Peyer's patch (tissue), 4 donors: ENCODE measurements at places on chromosomes 5 and 9.
A peak's percentile ranks its signal among the peaks of the same experiment; 100 is the strongest.

- DNase-seq, result no peak
These were observed 284.4 kb downstream of the PIK3R1 start for GRCh38 chr5:68499987-68500386.

- DNase-seq, result no peak
These were observed 73.4 kb upstream of the NR4A3 start for GRCh38 chr9:99748266-99748665.

DNA sequence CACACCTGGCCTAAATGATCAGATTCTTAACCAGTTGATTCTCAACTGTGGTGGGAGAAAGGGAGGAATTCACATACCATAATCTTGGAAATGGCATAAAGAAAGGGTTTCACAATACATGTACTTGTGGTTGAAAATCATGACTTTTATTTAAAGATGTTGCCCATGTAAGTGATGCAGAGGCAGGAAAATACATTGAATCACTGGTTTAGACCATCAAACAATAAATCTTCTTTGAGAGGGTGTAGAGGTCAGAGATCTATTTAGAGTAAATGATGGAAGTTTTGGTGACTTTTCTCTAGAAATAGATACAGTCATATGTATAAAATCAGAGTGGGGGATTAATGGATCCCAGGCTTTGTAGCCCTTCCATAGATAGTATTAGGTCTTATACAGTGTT lies 15.4 kb downstream of the NDUFS4 start:
- DNase-seq, result no peak

DNA sequence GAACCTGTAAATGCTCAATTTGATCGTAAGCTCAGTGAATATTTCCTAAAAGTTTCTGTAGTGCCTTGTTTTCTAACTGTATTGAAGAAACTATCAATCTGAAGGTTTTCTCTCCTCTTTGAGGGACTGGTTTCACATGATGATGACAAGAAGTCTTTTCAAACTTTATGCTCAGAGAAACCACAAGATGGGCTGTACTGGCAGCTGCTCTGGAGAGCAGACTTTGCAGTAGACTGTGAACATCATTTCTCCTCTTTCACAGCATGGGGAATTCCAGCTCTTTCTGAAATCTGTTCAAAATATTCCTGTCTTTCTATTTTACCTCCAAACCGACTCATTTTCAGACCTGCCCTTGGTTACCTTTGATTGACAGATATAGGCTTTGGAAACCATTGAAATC lies 194.4 kb downstream of the IZUMO3 start:
- no peak for DNase-seq

GRCh38 chr5:173915310-173916014 lies 27.3 kb downstream of the CPEB4 start:
- DNase-seq, result no peak

- DNase-seq, result no peak
These were observed 47.5 kb downstream of the NEURL1B start for GRCh38 chr5:172688349-172689217.

DNA sequence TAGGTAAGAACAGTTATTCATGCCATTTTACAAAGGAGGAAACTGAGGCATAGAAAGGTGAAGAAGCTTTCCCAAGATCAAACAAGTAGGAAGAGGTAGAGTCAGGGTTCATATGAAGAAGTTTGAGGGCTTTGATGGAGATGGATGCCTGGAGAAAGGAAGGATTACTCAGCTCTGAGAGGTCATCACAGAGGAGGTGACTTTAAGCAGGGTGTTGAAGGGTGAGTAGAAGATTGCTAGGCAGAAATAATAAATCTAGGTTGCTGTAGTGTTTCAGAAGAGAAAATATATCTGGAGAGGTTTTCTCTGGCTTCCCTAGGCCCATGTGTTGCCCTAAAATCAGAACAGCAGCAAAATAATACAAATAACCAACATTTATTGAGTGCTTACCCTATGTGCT lies 196.3 kb downstream of the PALM2AKAP2 start:
- no peak for DNase-seq

GRCh38 chr9:123320814-123321213 lies 35.2 kb upstream of the CRB2 start:
- no peak for DNase-seq

DNA sequence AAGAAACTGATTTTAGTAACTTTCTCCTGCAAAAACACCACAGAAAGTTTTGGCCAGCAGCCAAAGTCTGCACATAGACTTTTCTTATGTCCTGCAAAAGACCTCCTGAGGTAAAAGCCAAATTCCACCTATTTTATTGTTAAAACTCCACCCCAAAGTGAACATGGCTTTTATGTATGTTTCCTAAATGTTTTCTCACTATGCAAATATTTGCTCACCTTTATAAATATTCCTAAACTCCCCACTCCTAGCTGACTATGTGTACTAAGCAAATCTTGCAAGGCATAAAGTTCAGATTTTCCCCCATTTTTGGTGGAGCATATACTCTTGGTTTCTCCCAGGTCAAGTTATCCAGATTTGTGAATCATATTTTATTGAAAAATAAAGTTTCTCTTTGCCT lies 446.2 kb downstream of the DNAH5 start:
- no peak for DNase-seq

GRCh38 chr9:136951541-136952320 lies at the start of gene LCN12:
Gene LCN12, plus strand, starts transcription at chr9:136952273. Its CDS starts 55 bp downstream, at chr9:136952328.
- DNase-seq, result no peak

DNA sequence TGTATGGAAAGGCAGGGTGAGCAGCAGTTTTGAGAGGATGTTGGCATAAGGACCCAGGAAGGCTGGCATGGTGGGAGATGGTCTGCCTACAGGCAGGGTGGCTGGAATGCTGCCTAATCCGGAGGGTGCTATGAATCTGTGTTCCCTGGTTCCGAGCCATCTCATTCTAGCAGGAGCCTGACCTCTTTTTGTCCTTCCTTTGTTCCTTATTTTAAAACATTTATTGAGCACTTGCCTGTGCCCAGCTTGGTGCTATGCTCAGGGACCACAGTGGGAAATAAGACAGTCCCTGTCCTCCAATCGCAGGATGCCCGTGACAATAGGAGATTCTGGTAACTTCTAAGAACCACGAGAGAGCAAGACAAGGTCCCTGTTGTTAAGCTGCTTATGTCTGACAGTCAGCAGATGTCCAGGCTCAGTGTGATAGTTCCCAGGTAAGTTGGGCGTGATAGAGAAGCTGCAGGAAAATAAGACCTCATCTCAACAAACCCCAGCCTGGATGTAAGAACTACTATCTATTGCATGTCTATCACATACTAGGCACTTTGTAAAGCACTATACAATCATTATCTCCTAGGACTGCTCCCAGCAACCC lies 9.1 kb upstream of the ZBTB34 start:
- no peak for DNase-seq

GRCh38 chr5:18653216-18653752 lies 1019.0 kb downstream of the TAF11L14 start:
- DNase-seq, result no peak

GRCh38 chr9:109859447-109859846 lies 79.4 kb downstream of the PALM2AKAP2 start:
- DNase-seq, result no peak

GRCh38 chr5:75603371-75603770 lies 7.9 kb upstream of the ANKDD1B start:
- no peak for DNase-seq

DNA sequence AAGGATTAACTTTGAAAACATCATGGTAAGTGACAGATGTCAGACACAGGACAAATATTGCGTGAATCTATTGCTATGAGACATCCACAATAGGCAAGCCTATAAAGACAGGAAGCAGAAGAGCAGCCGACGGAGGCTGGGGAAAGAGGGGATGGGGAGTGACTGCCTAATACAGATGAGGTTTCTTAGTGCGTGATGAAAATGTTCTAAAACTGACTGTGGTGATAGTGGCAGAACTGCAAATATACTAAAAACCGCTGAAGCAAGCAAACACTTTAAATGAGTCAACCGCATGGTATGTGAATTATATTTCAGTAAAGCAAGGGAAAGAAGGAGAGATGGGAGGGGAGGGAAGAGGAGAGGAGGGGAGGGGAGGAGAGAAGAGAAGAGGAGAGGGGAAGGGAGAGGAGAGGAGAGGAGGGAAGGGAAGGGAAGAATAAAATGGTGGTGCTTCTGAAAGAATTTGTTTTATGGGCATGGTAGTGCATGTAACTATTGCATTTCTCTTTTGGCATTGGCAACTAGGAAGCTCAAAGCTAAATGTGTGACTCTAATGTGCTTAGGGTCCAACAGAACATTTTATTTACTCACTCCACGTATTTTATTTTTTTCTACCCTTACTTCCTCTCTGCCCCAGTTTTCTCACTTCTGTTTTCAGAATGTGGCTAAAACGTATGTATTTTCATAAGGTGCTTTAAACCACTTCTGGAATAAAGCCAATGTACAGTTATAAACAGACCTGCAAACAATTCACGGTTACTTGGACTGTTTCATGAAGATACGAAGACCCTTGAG lies 21.3 kb downstream of the AKNA start:
- no peak for DNase-seq

DNA sequence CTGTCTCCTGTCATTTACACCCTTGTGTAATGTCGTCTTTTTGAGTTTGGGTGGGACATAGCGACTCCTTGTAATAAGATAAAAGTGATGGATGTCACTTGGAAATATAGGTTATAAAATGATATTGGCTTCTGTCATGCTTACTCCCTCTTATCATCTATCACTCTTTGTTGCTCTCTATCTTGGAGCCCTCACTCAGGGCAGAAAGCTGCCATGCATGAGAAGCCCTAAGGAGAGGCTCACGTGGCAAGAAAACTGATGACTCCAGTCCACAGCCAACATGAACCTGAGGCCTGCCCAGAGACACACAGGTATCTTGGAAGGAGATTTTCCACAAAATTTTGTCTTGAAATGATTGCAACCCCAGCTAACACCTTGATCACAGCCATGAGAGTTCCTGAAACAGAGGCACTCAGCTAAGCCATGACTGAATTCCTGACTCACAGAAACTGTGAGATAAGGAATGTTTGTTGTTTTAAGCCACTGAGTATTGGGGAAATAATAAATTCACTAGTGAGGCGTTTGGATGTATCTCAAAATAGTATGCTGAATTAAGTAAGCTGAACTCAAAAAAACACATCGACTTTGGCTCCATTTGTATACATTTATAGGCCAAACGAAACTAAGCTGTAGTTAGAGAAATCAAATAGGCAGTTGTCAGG lies 216.7 kb downstream of the CDH18 start:
- DNase-seq, result no peak

- DNase-seq, result no peak
These were observed 23.5 kb upstream of the RANBP3L start for GRCh38 chr5:36325196-36325595.

GRCh38 chr9:87684627-87685219 lies 41.2 kb upstream of the CTSL start:
- DNase-seq, result no peak

DNA sequence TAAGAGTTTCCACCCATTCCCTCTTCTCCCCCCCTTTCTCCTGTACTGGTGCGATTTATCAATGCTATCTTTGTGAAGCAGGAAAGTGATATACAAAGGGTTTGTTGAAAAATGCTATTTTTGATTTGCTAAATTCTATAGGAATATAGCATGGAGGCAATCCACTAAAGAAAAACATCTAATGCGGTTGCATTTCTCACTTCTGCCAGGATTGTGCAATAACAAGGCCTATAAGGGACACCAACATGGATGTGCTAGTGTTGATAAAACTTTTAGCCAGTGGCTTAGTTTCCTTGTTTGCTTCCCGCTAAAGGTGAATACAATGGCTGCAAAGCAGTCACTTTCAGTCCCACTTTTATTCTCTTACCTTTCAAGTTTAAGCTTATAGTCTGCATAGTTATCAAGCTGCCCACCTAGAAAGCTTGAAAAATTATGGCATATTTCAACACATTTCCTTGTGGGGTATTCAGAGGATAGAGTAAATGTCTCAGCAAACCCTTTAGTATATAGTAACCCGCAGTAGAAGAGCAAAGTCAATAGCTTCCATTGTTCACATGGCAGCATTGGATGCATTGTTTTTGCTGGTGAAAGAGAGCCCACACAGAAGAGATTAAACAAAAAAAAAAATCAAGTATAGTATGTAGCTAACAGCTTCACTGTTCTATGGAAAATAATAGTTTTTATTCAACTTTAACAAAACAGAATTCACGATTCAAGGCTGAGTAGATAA lies 674.6 kb upstream of the SEMA6A start:
- DNase-seq, result no peak

GRCh38 chr5:176857216-176857893 lies 41.8 kb downstream of the HK3 start:
- no peak for DNase-seq

- DNase-seq, result no peak
These were observed 9.4 kb downstream of the WDR5 start for GRCh38 chr9:134145262-134145661.

DNA sequence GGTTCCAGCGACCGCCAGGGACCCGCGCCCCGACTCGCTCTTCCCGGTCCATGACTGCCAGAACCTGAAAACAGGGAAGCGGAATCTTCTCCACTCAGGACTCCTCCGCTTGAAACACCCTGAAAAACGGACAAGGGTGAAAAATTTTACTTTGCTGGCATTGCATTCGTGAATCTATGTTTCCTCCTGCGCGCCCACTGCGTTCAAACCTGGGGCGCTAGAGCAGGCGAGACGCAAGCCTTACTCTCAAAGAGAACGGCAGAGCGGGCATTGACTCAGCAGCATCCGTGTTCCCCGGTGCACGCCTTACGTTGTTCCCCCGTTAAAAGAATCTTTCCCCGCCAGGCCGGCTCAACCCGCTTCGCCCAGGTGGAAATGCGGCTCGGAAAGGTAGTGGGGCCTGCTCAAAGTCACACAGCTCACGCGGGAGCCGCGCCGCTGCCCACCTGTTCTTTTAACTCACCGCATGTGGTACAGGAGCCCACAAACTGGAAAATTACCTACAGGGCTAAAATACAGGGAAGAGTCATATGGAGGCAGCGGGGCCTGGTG lies 999 bp upstream of the DRD1 start:
- DNase-seq, result no peak

DNA sequence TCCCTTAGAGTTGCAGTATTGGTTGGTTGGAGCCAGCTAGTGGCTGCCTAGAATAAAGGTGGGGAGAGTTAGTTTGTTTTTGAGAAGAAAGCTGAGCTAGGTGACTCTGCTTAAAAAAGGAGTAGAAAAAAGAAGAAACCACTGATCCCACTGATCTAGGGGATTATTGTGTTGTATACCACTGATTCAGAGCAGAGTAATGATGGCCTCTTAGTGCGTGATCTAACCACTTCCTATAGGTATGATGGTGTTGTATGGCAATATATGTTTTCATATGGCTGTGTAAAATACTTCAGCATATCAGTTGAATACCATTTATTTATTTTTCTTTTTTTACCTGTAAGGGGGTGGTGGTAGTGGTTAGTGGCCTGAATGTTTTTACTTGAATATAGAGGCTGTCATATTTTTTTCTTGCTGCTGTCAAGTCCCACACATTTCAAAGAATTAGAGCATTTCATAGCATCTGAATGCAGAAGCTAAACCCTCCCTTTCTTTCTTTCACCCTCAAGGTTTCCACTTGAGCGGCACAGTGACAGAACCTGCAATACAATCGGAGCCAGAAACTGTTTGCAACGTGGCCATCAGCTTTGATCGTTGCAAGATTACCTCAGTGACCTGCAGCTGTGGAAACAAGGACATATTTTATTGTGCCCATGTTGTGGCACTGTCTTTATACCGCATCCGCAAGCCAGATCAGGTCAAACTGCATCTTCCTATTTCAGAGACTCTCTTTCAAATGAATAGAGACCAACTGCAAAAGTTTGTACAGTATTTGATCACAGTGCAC lies 140.3 kb downstream of the ZSWIM6 start:
- DNase-seq, result no peak

- DNase-seq, result peak; percentile 94
These were observed at the start of gene MARVELD2 for GRCh38 chr5:69414885-69415583. Gene MARVELD2, plus strand, starts transcription at chr5:69415116. Its CDS starts 4,270 bp downstream, at chr5:69419386.

- no peak for DNase-seq
These were observed 8.8 kb upstream of the SVEP1 start for GRCh38 chr9:110588296-110588695.

GRCh38 chr5:149157330-149157729 lies 16.0 kb downstream of the ABLIM3 start:
- no peak for DNase-seq
